C1 segment of cervical spinal cord (tissue), 14 donors: ENCODE measurements at places on chromosomes 1 and 21.

- DNase-seq = no peak
These were observed 32.3 kb upstream of the ETS2 start for GRCh38 chr21:38773099-38774061.

GRCh38 chr1:211349741-211350140 is 23.1 kb downstream of the TRAF5 start:
- DNase-seq = no peak

DNA sequence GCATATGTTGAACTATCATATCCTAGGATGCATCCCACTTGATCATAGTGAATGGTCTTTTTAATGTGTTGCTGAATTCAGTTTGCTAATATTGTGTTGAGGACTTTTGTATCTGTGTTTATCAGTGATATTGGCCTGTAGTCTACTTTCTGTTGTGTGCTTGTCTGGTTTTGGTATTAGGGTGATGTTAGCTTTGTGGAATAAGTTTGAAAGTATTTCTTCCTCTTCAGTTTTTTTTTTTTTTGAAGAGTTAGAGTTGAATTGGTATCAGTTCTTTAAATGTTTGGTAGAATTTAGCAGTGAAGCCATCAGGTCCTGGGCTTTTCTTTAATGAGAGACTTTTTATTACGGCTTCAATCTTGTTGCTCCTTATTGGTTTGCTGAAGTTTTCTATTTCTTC is 162.3 kb downstream of the VAV3 start:
- DNase-seq = no peak

DNA sequence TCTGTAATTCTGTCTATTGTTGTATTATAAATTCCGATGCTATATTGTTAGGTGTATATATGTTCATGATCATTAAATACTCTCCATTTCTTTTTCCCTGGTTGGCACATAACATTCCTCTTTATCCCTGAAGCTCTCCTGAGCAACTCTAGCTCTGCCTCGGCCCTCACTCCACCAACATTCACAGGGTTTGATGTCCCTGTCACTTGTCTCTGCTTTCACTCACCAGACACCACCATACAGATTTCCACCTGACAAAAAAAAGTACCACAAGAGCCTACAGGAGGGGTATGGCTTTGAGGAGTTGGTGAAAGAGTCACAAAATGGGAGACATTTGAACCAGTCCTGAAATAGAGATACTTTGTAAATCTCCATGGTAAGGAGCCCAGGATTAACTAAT is 8.8 kb upstream of the TSPEAR start:
- DNase-seq = no peak

DNA sequence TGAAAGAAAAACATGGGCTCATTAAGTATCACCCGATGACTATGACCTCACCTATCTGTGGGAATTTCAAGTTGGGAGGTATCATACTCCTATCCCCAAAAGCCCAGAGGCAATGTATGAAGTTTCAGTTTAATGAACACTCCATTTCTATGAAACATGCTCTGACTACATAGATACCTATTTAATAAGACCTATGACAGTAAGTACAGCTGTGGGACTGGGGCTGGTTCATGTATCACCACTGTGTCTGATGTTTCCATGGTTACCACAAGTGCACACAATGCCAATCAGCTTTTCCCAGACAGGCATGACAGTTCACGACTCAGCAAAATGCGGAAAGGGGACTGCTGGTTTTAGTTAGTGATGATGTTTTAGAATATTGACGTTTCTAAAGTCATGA is 167.7 kb downstream of the SIPA1L2 start:
- DNase-seq = no peak

- DNase-seq = no peak
These were observed 50.2 kb downstream of the UBE4B start for GRCh38 chr1:10082785-10083479.

DNA sequence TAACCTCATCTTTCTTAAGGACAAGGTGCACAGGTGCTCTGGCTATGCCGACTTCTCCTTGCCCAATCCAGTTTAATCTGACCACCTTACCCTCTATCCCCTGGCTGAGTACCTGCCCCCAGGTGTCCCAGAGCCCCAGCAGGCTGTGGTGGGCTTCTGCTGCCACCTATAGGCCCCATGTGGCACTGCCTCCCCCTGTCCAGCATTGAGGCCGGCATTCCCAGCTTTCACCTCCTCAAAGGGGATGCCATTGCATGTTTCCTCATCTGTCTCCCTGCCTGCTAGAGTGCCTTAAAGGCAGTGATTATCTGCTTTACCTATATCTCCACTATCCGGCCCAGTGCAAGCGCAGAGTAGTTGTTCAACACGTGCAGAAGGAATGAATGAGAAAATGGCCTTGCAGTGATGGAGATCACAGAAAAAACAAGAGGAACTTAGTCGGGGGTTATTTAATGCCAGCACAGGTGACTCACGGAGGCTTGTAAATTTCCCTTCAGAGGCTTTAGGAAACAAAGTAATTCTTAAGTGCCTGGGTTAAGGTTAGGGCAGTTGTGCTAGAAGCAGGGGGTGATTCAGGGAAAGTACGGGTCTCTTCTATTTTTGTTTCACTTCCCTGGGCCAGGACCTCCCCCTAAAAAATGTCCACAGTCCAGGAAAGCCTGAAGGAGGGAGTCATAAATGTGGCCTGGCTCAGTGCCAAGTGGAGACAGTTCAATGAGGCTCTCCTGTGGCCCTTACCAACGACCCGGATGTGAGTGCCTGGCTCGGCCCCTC is 131.8 kb upstream of the NGF start:
- peak; percentile 6 for DNase-seq

DNA sequence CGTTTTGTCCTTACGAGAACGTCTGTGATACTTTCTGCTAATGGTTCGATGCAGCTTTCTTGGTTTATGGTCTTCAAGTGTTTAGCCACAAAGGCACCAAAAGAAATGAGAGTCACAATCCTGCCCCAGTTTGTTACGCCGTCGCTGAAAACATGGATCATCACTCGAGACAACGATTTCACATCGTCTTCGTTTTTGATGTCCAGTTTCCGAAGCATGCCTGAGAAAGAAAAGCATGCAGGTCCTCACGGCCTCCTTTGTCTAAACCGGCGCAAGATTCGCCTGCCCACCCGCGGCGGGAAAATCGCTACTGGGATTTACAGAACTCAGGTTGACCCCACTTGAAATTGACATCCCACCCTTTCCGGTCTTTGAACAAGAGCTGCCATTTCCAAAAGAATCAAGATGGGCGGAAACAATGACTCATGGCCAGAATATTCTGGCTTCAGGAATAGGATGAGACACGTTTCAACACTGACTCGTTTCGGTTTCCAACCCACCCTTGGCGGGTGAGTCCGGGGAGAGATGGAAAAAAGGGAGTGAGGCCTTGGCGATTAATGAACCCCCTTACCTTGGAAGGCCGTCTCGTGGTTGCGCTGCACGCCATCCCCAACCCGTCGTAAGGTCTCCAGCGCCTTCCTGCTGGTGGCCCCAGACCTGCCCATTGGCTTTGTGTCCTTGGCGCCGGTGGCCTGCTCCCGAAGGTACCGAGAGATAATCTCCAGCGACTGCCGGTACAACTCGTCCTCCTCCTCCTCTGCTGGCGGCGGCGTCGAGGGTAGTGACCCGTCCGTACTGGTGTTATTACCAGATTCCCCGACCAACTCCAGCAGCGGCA is 919 bp downstream of the MCL1 start:
- DNase-seq = no peak

DNA sequence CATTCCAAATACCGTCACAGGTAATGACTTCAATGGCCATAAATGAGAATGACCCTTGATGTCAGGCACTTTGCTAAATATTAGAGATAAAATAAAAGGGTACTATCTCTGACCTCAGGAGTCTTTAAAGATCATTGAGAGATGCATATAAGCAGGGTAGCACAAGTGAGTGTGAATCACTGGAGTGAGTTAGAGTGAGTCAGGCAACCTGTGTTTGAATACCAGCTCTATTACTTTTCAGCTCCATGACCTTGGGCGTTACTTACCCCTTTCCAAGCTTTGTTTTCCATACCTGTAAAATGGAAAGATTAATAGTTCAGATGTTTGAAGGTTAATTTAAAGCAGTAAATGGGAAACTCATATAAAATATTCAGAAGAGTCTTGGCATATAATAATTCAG is 1058.0 kb upstream of the ADGRL4 start:
- DNase-seq = no peak

GRCh38 chr1:224736619-224737352 is 120.7 kb downstream of the CNIH3 start:
- DNase-seq = peak; percentile 9

DNA sequence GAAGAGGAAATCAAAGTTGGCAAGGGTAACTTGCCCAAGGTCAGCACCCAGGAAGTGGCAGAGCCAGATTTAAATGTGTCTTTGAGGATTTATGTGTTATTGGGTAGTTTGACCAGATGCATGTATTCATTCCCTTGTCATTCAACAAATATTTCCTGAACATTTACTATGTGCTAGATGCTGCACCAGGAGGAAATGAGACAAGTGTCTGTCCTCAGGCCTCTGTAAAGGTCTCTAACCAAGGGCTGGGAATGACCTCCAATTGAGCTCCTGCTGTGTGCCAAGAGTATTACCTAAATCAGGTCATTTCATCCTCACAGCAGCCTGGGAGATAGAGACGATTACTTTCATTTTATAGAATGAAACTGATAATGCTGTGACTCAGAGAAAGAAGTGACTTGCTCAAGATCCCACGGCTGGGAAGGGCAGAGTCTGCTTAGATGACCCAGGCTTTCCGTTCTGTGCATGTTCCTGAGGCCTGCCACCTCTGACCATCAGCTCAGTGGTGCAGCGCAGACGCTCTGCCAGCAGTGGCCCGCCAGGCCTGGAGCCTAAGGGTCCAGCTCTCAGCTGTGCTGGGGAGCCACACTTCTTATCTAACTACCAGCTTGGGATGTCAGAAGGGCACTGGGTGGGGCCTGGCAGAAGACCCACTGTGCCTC is 3.5 kb upstream of the TTC22 start:
- no peak for DNase-seq

DNA sequence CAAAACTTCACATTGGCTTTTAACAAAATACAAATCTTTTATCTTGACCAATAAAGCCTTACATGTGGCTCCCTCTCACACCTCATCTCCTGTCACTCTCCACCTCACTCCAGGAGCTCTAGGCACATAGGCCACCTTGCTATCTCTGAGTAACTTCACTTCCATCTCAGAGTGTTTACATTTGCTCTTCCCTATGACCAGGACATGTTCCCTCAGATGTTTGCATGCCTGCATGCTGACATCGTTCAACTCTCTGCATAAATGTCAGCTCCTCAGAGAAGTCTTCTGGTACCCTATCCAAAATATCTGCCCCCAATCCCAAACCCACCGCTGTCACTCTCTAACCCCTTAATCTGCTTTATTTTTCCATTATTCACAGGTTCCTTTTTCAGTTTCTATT is 110.9 kb downstream of the TOMM20 start:
- no peak for DNase-seq

- DNase-seq = no peak
These were observed 381.1 kb upstream of the PKN2 start for GRCh38 chr1:88302843-88303486.

GRCh38 chr1:152886085-152886484 is 8.0 kb downstream of the SMCP start:
- DNase-seq = no peak

DNA sequence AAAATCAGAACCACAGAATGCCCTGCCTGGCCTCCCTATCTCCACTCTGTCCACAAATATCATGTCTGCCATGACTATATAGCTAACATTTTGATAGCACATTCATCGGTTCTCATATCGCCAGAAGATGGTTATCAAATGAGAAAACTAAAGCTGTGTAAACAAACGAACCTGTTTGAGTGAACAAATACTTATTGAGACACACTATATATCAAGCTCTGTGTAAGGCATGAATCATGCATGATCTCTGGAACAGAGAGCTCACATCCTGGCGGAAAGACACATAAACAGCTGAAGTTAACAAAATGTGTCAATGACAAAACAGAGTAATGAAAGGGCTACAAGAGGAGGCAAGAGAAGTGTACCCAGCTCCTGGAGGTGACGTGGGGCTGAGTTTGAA is 13.1 kb downstream of the KCND3 start:
- no peak for DNase-seq
